ENCODE measurements at places on chromosomes 3 and 15.

GRCh38 chr15:34773917-34774316 lies 19.1 kb upstream of the GJD2 start:
- DNase-seq, result no peak

GRCh38 chr3:42066516-42067181 lies 24.5 kb upstream of the TRAK1 start:
- DNase-seq, result peak; percentile 82

DNA sequence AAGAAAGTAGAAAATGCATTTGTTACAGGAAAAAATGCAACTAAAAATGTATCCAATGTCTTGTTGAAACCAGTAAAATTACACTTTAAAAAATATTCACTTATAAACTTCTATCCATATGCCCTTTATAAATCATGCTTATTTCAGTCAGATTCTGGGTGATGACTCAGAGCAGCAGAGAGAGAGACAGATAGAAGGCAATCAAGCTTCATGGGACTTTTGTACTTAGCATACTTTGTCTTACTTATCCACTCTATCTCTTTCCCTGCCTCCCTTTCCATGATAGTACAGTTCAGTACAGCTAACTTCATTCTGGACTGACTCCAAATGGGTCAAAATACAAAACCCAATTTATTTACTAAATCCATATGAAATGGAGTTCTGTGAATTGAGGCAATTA lies 1438.2 kb downstream of the ZPLD1 start:
- DNase-seq, result peak; percentile 3

- DNase-seq, result peak; percentile 49
These were observed 142.4 kb downstream of the FAM43A start for GRCh38 chr3:194828116-194828515.

DNA sequence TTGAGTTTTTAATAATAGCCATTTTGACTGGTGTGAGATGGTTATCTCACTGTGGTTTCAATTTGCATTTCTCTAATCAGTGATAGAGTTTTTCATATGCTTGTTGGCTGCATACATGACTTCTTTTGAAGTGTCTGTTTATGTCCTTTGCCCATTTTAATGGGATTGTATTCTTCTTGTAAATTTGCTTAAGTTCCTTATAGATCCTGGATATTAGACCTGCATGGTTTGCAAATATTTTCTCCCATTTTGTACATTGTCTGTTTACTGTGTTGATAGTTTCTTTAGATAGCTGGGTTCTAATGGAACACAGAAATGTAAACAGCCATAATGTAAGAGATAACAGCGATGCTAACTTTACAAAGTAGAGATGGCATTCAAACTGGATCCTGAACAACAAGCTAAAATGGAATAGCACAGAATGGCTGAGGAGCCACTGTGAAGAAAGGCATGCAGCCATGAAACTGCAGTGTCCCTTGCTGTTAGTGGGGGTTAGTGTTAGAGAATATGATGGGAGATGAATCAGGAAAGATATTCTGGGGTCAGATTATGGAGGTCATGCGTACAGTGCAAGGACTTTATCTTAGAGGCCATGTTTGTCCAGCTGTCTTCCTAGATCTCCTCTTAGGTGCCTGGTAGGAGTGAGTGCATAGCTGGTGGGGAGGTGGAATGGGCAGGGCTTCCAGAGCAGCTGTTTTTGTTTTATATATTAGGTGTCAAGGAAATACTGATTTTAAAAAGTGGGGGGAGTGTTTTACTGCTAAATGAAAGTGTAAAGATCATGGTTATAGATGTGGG lies 48.1 kb downstream of the BBS4 start:
- DNase-seq, result no peak

All from fibroblast of upper back skin (primary cell).